ENCODE measurements at places on chromosomes 7 and 10. TPM values are rescaled to one million over a fixed set of nuclear protein-coding genes. Genes with fewer than 3 reads are reported as not detected.

Gene GIMAP1
- not detected for total RNA-seq

DNA sequence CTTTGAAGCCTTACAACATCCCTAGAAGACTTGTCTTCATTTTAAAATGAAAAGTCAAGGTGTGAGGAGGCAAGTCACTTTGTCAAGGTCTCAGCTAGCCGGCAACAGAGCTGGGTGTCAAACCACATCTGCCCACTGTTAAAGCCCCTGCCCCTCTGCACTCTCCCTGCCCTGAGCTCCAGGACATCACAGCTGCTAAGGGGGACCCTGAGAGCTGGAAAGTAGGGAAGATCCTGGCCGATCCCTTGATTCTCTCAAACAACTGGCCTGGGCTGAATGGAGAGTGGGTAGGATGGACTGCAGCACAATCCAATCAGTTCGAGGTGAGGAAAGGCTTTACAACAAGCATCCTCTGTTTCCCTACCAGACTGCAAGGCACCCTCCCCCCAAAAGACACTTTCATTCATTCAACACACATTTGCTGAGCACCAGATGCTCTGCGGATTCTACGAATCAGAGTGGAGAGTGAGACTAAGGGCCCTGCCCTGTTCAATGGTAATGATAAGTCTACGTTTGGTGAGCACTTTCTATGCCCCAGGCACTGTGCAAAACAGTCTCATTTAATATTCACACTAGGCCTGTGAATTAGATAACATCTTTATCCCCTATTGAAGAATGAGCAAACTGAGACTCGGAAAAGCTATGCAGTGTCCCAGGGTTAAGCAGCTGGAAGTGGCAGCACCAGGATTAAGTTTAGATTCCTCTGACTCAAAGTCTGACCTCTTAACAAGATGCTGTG is 148.1 kb downstream of the HERPUD2 start:
- no peak for DNase-seq

DNA sequence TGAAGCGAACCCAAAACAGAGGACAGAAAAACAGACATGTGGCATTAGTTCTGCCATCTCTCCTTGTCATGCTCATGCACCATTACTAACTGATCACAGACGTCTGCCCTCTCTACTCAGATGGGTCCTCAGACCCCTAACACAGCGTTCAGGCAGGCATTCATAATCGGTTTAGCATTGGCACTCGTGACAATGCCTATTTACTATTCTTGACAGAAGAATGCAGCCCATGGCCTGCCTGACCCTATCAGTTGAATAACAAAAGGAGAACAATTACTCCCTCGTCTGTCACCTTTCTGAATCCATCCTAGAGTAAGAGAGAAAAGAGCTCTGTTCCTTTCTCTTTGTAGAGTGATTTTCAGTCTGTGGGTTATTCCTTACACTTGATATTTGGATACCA is 194.6 kb upstream of the PHYHIPL start:
- DNase-seq = no peak

DNA sequence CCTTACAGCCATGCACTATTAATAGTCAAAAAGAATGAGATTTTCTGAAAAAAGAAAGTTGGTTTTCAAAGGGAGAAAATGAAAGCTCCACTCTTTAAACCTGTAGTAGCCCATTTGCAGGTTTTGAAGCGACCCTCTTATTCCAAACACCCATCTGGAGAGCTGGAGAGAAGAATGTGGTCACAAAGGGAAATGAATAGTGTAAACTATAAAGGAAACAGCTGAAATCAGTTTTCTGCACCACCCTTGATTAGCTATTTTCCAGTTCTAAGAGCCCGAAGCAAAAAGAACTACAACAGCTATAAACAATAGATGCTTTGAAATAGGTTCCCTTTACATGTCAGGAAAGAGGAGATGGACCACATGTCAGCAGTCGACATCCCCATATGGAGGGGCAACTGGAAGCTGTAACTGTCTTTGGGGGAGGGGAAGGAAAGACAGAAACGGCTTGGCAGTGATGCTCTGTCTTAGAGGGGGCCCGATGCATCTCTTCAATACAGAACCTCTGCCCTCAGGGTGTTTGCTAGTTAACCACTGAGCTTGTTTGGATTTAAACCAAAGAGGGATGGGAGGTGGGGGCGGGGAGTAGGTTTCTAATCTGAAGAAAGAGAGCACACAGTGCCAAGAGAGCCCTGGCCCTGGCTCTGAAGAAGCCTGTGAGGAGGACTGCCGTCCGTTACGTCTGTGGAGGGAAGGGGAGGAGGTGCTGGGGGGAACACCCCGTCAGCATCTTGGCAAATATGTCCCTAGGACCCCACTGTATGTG is 55.3 kb downstream of the CPVL start:
- DNase-seq = no peak

- DNase-seq = no peak
Observed at GRCh38 chr10:30133198-30133597, 73.8 kb upstream of the JCAD start.

DNA sequence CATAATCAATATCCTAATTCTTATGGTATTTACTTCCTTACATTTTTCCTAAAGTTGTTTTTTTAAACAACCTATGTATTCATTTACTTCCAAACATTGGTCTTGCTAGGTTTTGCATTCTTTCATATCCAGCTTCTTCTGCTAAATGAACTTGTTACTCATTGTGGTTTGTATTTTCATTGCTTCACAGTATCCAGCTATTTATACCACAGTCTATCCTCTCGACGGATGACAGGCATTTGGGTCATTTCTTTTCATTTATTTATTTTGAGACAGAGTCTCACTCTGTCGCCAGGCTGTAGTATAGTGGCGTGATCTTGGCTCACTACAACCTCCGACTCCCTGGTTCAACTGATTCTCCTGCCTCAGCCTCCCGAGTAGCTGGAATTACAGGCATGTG is 66.8 kb downstream of the CCDC6 start:
- DNase-seq = no peak

All from kidney epithelial cell (primary cell).